ENCODE measurements at places on chromosomes 2 and 18.

DNA sequence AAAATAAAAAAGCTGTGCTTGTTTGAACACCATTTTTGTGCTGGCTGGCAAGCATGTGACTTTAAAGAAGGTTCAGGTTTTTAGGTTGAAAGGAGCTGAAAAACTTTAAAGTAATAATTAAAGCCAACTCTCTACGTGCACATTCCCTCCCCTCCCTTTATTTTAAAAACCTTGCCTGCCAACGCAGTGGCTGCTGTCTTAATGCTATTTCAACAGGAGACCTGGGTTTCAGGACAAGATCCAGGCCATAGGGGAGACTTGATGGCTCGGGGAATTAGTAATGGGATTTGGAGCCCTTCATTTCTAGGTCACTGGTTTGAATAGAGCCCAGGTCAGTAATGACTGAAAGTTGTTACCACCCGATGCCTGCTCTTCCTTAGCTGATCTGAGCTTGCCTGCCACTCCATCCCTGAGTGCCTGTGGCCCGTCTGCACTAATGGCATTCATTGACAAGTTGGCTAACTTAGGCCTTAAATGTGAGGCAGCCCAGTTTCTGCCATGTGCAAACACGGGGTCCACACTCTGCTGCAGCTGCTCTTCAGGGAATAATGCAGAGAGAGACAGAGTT, 1233.2 kb upstream of the ZEB2 start:
- no peak for DNase-seq

DNA sequence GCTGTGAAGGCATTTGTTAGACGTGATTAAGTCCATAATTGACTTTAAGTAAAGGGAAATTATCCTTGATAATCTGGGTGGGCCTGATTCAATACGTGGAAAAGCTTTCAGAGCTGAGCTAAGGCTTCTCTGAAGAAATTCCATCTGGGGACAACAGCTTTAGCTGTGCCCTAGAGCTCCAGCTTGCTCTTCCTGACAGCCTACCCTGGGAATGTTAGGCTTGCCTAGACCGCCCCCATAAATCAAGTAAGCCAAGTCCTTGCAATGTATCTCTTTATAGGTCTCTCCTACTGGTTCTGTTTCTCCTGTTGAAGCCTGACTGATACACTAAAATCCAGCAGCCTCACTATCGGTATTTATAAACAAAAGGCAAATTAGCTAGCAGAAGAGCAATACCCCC, 160.0 kb downstream of the STK39 start:
- no peak for DNase-seq

GRCh38 chr2:143422681-143423080, 293.5 kb downstream of the ARHGAP15 start:
- DNase-seq = no peak

- no peak for DNase-seq
These were observed 8.7 kb downstream of the CYRIA start for GRCh38 chr2:16656784-16657391.

- no peak for DNase-seq
These were observed 584 bp downstream of the COA5 start for GRCh38 chr2:98607741-98608115.

DNA sequence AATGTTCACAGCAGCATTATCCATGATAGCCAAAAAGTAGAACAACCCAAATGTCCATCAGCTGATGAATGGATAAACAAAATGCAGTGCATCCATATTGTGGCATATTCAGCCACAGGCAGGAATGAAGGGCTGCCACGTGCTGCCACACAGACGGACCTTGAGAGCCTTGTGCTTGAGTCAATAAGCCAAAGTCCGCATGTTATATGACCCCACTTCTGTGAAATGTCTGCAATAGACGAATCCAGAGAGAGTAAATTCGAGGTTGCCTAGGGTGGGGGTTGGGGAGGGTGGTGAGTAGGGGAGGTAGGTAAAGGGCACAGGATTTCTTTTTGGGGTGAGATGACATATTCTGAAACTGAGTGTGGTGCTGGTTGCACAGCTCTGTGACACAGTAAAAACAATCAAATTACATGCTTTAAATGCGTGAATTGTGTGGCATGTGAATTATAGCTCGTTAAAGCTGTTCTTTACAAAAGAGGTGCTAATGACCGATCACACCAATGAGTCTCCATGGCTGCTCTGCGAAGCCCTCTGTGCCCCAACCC, 38.9 kb upstream of the LDLRAD4 start:
- peak; percentile 2 for DNase-seq

- no peak for DNase-seq
These were observed 548.0 kb upstream of the SALL3 start for GRCh38 chr18:78431606-78432005.

- DNase-seq = no peak
These were observed 164.1 kb upstream of the FOSL2 start for GRCh38 chr2:28228434-28228995.

- DNase-seq = no peak
These were observed 105.1 kb downstream of the SLC8A1 start for GRCh38 chr2:40346535-40347354.

GRCh38 chr18:54859667-54860421, 31.6 kb downstream of the RAB27B start:
- no peak for DNase-seq

DNA sequence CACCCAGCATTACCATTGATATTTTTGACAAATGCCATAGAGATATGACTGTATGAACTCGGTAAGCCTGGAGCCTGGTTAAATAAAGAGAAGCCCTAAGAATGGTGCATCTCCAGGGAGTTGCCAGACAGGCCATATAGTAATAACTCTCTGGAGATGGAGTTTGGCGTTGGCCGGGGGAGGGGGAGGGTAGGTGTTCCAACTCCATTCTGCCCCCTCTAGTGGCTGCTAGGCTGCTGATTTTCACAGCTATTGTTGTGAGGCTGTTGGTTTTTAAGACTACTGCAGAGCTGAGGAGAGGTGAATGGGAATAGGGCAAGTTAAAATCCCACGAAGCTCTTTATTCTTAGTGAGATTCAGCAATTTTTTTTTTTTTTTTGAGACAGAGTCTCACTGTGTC, 99.9 kb downstream of the GALNT14 start:
- DNase-seq = no peak

DNA sequence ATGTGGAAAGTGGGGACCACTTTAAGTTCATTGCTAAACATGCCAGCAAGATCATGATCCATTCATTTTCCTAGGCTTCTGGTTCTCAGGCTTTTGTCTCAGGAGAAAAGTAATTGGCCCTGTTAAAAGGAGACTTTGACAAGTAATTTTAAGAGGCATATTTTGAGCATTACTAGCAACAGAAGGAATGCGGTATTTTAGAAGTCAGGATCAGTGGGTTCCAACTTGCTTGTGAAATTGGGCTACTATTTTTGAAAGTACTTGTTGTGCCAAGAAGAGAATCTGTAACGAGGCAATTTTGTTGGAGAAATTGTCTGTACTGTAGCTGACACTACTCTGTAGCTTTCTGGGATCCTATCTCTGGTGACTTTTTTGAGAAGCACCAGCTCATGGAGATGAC, 59.4 kb downstream of the CERS6 start:
- DNase-seq = no peak

DNA sequence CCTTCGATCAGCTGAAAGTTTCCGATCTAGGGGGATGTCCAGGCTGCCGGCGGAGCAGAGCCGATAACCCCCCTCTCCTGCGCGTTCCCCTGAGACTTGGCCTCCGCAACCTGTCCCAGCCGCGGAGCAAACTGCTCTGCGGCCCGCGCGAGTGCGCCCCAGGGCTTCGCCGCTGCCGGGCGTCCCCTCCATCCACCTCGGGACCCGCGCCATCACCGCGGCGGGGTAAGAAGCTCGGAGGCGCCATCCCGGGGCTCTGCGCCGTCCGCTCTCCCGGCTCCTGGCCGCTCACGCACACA, 990 bp upstream of the GDF7 start:
- DNase-seq = no peak

- no peak for DNase-seq
These were observed 97.0 kb downstream of the NEB start for GRCh38 chr2:151637271-151637781.

DNA sequence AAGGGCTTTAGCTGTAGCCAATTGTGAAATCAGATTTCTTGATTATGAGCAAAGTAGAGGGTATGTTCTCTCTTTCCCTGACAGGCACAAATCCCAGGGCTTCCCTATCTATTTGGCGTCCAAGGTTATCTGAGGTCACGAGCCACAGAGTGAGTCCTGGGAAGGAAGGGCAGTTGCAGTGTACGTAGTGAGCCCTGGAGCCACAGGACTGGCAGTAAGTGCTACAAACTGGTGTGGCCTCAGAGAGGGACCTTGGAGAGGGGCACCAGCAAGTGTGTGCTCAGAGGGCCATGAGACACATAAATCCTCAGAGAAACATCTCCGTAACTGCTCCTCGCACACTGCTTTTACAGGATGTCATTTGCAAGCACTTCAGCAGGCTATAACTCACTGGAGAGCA, 115.5 kb upstream of the SH3BP4 start:
- DNase-seq = no peak

DNA sequence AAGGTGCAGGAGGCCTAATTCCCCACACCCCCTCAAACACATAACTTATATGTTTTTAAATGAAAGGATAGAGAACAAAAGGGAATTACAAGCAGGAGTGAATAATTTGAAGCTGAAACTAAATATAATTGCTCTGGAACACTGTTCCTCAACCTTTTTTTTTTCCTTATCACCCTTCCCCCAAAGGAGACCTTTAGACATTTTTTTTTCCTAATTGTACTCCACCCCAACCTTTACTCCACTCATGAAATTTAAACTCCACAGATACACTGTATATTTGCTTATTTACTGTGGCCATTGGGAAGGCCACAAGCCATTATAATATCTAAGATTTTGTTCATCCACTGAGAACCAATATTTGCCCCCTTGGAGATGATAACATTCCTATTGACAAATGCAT, 45.4 kb upstream of the PELI1 start:
- DNase-seq = no peak

DNA sequence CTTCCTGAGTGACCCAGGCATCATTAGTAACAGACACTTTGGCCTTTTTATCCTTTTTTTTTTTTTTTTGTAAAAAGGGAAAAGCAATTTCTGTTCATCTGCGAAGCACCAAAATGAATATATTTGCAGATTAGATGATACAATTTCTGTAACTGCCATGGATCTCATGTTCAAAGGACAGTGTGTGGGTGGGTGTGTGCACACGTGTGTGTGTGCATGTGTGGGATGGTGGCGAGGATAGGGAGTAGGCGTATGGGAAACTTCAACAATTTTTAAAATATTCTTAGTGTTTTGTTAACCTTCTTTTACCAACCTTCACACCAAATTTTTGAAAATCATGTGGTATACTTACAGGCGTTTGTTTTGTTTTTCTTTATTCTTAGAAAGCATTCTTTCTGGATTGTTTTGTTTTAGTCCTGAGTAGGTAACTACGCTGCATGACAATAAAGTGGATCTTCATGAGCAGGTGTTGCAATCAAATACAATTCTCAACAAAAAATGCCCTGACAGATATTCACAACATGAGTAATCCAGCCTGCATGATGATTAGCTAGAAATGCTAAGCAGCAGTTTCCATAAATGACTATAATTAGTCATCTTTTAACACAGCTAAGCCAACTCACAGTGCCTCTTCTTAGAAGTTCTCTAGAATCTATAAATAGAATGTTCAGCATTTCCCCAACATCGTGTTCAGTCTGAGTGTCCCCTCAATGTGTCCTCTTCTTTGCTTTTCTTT, 53.5 kb upstream of the RMDN2 start:
- DNase-seq = no peak

DNA sequence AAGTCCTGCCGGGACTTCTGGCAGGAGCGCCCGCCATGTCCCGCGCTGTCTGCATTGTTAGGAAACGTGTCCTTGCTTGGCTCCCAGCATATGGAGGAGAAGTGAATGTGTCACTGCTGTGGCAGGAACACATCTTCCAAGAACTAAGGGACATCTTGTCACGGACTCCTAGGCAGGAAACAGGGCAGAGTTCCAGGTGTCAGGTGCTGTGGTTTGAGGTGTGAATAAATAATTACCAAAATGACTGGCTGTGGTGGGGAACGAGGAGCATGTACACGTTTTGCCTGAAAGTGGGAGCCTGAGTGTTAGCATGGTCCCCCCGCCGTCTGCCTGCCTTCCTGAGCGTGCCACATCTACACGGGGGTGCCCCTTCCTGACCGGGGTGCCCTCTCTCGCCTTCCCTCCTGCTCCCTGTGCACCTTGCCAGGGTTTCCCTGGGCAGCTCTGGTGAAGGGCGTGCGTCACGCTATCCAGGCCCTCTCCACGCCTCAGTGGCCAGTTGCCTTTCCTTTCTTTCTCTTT, 237.5 kb downstream of the LDLRAD4 start:
- no peak for DNase-seq

DNA sequence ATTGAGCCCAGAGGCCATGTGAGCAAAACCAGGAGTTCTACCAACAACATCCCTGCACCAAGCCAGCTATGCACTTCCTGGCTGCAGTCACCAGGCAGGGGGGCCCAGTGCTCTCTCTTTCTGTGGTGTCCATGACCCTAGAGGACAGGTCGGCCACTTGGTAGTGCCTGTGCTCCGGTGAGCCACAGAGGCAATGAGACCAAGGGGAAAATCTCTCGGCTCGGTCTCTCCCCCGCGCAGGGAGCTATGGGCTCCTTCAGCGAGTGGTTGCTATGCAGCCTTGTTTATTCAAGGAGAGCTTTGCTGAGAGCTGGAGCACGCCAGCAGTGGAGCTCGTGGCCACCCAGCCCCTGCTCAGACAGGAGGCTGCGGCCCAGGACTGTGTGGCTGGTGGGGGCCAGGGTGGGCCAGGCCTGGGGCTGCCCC, at the start of gene TOGARAM2:
Gene TOGARAM2 (plus strand): TSS at position 283 of the 426 bp plus-strand sequence. CDS start 13,537 bp downstream, outside the sequence.
- peak; percentile 35 for DNase-seq

DNA sequence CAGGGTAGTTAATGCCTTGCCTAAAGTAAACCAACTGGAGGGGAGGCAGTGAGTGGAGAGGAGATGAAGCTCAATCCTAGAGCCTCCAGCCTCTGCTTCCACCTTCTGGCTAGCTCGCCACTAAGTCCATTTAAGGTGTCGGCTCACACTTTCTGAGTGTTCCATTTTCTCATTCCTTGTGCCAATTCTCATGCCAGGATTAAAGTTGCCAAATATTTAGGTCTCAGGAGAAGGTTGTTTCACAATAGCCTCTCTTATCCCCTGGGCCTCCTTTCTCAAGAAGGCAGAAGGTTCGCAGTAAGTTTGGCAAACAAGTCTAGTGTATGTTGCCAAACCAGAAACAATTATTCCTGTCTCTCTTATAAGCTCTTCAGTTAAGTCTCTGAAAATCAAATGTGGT, 57.2 kb downstream of the TACR1 start:
- no peak for DNase-seq

DNA sequence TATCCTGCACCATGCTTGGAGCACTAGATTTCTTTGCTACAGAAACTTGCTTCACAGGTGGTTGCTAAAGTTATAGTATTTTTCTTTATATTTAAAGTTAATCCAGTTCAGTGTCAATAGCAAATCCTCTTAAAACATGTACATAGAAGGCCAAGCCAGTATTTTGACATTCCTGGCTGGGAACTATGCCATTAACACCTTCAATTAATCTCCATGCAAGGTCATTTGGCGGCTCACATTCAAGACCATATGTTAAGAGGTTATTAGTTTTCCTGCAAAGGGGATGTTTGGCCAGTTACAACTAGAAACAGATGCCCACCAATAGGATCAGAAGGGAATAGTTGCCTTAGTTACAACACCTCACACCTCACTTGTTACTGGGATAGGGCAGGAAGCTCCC, 261.3 kb upstream of the MEIS1 start:
- DNase-seq = no peak
